ENCODE measurements at places on chromosomes 3 and 15.

- DNase-seq, result no peak
Measured at GRCh38 chr3:42035007-42035406, 56.1 kb upstream of the TRAK1 start.

- DNase-seq, result no peak
Measured at GRCh38 chr15:60574801-60575631, 96.1 kb upstream of the ICE2 start.

- DNase-seq, result no peak
Measured at GRCh38 chr3:63791974-63792373, 27.1 kb upstream of the C3orf49 start.

DNA sequence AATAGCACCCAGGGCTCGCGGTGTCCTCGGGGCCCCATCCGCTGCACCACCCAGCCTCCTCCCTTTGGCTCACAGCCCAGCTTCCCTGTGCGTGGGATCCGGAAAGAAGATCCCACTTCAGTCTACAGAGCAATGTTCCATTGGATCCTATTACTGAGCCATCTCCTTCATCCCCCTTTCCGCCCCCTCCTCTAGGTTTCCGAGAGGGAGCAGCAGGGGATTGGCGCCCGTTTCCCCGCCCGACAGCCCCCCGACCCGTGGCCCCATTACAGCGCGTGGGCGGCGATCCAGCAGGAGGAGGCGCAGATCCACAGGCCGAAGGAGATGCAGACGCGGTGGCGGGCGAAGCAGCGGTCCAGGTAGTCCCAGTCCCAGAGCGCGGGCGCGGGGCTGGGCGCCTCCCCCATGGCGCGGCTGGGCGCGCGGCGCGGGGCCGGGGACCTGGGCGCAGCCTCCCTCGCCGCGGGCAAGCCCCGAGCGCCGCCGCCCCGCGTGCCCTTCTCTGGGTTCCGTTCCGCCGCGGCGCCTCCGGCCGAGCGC lies 340 bp downstream of the TMEM44 start:
- no peak for DNase-seq

- peak; percentile 95 for DNase-seq
Measured at GRCh38 chr3:147418808-147419701, 9.9 kb downstream of the ZIC1 start.

DNA sequence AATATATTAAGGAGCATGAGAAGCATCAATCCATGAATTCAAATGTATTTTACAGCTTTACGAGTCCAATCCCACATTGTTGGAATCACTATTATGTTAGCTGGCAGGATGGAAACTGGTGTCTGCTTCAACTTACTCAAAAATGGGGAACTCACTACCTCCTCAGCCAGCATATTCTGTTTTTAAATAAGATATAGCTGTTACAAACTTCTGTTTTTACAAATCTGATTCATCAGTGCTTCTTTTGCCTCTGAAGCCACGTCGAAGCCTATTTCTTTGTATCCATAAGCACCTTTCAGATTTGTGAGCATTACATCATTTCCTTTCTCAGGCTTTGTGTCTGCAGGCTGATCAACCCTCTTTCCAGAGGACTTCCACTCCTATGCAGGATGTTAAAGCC lies 105.9 kb downstream of the TPRG1 start:
- DNase-seq, result no peak

GRCh38 chr3:151197981-151198767 lies 4.8 kb downstream of the GPR171 start:
- DNase-seq, result no peak

DNA sequence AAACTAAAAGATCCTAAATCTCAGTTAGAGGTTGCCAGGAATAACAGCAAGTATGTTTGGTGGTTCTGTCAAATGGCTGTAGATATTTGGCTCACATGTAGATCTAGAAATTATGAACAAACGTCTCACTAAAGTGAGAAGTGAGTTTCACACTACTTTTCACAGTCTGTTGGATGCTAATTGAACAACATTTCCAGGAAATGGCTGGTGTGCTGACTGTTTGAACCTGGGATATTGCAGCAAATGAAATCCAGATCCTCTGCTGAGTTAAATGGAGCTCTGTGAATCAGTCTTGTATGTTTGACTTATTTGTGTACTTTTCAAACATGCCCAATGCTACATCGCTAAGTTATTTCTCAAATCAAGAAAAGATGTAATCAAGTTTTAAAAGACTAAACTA lies 21.3 kb upstream of the RSL24D1 start:
- no peak for DNase-seq

- DNase-seq, result no peak
Measured at GRCh38 chr15:72196409-72197040, 1.1 kb downstream of the GRAMD2A start.

- DNase-seq, result no peak
Measured at GRCh38 chr3:149277331-149277813, 55.7 kb upstream of the CP start.

DNA sequence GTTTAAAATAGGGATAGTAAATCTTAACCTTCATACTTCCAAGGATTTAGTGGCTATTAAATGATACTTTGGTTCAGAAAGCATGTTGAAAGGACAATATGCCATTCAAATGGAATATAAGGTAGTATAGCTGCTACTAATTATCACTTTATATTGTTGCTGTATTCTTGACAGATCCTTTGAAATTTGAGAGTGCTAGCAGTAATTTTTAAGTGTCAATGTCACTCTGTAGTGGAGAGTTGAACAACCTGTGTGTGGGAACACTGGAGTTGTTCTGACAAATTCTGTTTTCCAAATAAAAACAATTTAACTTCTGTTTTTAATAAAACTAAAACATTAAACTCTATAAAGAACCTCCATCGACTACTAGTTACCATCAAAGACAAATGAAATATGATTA lies 565.7 kb downstream of the FGF12 start:
- no peak for DNase-seq

DNA sequence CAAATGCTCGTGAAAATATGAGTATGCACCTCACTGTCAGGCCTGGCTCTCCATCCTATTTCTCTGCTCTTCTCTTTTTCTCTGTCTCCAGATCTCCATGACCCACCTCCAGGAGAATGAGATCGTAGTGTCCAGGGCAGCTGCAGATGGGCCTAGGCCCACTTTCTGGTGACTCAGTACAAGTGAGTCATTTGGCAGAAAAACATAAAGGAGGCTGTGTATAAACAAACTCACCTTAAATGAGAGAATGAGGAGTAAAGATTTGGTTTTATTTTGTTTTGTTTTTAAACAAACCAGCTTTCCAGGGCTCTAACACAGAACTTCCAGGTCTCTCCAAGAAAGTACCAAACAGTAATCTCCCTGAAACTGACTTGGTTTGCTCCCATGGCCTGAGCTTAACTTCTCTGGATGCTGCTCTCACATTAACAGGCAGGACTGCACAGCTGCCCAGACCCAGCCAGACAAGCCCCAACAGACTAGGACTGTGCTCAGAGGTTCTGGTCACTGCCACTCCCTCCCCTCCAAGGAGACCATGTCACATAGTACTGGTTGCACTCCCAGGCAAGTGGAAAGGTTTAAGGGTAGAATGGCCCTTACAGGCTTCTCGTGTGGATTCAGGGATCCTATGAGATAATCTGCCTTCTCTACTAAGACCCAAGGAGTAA lies 1.5 kb upstream of the HEG1 start:
- DNase-seq, result no peak

DNA sequence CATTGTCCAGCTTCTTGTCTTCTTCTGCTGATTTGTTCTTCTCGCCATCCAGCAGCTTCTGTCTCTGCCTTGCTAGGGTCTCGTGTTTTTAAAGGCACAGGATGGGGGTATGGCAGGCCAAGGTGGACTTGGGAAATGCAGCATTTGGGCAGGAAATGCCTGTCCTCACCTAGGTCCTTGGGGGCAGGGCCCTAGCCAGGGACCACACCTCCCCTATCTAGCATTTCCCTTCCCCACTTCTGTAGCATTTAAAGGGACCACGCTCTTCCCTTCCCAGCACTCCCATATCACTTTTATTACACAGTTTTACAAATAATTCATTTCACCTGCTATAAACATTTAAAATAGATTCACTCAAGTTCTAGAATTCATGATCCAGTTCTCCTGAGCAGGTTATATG lies 315.4 kb upstream of the LMCD1 start:
- no peak for DNase-seq

DNA sequence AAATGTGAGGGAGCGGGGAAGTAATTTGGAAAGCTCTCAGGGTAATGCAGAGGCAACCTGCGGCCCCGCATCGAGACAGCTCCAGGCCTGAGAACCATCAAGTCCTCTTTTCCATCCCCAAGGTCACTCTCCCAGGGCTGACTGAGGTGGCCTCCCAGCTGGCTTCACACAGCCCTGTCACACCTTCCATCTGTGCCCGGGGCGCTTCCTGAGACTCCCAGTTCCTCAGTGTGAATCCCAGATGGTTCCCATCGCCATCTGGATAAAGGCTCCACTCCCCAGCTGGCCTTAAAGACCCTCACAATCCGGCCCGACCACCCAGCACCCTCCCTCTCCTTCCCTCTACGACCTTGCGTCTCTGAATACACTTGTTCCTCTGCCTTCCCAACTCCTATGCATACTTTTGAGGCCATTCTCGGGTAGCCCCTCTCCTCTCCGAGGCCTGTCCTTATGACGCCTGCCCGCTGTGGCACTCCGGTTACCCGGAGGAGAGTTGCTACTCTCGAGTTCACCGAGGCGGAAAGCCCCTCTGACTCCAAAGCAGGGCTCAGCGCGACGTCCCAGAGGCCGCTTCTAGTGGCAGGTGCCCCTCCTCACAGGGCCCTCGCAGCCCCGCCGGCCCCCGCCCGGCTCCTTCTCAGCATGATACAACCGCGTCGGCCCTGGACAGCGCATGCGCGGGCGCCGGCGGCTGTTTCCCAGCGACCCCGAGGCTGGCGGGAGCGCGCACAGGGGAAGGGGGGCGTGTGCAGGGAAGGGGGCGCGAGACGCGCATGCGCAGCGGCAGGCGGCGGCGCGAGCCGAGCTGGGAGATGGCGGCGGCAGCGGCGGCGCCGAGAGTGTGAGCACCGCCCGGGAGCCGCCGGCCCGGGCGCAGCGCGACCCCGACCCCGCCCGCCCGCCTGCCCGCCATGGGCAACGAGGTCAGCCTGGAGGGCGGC lies at the start of gene BSN:
BSN (plus strand) TSS at position 786 of the 941 bp plus-strand sequence; CDS start at position 912, 126 bp downstream.
- peak; percentile 97 for DNase-seq

DNA sequence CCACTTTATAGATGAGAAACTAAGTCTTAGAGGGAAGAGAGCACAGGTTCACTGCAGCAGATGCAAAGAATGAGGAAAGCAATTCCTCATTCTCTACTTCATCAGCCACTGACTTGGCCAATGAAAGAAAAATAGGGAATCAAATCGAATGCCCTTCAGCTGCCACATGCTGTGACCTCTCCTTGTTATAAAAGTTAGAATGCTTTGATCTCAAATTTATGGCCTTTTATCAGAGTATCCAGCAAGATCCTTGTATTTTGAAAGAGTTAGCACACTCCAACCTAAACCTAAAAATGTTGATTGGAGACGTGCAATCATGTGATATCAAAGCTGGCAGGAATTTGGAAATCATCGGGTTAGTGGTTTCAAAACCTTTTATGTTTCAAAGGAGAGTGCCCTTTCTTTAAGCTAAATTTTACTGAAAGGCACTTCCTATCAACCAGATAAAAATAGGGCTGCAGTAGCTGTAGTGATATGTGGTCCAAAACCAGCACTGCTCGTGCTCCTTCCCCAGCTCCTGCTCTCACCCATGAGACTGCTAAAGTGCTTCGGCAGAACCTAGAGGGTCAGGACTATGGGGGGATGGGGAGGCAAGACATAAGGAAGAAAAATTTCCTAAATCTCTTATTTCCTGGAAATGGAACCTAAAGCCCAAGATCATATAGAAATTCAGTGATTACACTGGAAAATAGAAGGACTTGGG lies 617.0 kb downstream of the PYDC2 start:
- DNase-seq, result no peak

DNA sequence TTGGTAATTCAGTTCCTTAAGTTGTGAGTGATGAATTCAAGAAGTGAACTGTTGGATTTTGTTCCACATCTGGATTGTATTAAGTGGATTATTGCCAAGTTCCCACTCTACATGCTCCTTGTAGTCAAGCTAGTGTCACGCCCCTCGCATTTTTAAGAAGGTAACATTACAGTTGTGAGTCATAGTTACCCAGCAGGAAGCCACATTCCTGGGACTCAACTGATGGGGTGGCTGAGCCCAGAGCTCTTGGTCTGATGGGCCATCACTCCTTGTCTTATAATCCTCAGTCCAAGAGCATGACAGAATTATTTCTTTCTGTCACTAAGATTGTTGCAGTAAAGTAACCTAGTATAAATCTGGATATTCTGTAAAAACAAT lies 102.7 kb downstream of the PTPRG start:
- DNase-seq, result no peak

DNA sequence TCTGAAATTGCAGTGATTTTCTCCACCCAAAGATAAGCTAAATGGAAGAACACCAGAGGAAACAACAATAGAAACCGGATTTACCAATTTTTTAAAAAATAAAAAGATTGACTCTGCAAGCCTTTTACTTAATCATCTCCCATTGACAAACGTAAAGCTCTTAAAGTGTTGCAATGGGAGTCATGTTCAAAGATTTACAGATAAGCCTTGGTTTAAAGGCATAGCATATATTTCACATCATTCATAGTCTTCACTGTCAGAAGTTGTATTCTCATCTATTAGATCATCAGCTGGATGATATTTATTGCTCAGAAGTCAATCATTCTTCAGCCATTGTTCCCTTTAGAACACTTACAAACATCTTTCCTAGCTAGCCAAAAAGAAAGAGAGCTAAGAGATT lies 397.6 kb downstream of the GBE1 start:
- no peak for DNase-seq

GRCh38 chr3:107765524-107765923 lies 242.8 kb downstream of the BBX start:
- DNase-seq, result no peak

DNA sequence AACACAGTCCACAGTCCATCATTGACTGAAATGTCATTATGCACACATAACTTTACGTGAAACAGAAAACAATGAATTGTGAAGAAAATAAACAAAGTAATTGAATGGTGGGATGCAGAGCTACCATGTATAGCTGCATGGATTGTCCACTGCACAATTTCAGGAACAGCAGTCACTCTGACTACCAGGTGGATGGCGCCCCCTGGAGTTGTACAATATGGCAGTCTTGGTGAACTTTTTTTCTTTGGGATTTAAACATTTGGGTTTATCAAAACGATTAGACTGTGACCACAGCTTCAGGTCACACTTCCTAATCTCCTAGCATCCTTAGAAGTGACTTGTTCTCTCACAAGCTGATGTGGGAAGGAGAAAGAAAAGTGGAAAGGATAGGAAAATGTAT lies 48.9 kb upstream of the TCF12 start:
- DNase-seq, result no peak

DNA sequence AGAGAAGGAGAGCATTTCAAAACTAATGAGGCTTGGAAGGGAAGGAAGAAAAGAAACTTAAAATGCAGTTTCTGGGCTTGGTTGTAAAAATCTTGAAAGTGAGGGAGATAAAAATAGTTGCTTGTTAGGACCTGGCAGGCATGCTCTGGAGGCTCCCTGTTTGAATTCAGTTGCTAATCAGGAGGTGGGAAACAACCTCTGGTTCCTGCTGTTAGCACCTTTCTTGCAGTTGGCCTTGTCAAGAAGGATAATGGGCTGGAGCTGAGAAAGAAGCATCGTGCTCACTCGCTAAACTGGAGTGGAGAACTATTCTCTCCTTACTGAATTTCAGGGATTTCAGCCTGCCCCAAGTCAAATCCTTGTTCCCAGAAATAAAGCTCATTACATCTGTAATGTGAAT lies 23.4 kb downstream of the SNAPC5 start:
- no peak for DNase-seq

- DNase-seq, result no peak
Measured at GRCh38 chr3:4460334-4460733, 6.7 kb downstream of the SUMF1 start.

GRCh38 chr15:65875458-65875857 lies 6.2 kb downstream of the RAB11A start:
- DNase-seq, result no peak

Measured in ecto neural progenitor cell (in vitro differentiated cells).